Ovary (tissue), 10 donors: ENCODE measurements at places on chromosomes 5 and 9.
A peak's percentile ranks its signal among the peaks of the same experiment; 100 is the strongest.

DNA sequence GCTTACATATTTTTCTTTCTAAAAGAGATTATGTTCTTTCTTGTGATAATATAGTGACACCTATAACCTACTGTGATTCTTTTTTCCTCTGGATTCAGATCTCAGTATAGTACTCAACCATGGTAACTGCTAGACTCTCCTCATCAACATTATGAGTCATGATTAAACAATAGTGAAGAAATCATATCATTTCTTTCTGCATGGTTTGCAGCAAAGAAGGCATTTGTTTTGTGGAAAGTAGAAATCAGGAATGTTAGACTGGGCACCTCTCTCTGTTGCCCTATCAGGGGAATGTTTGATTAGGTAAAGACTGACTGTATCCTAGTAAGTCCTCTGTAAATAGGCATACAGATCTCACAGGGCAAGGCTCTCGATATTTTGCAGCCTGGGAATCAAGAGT is 25.6 kb upstream of the SMC2 start:
- no peaks in the 10 kb centered on the region for H3K27me3 ChIP-seq
- DNase-seq, result no peak
- no peak overlapping the region for H3K4me3 ChIP-seq
- H3K4me1 ChIP-seq, result no peaks in the 10 kb centered on the region

- no peaks in the 10 kb centered on the region for H3K36me3 ChIP-seq
- no peaks in the 10 kb centered on the region for H3K27me3 ChIP-seq
- H3K4me1 ChIP-seq, result peaks cover 6% of the 10 kb centered on the region
- peak overlapping the region; percentile 94 for H3K27ac ChIP-seq
- peak; percentile 30 for DNase-seq
These were observed 1.2 kb downstream of the FNBP1 start for GRCh38 chr9:130041648-130042405.

GRCh38 chr9:4069457-4070153 is 230.3 kb downstream of the GLIS3 start:
- DNase-seq, result no peak
- H3K36me3 ChIP-seq, result no peaks in the 10 kb centered on the region
- no peaks in the 10 kb centered on the region for H3K27me3 ChIP-seq
- H3K4me3 ChIP-seq, result no peak overlapping the region

GRCh38 chr5:77139001-77139400 is 51.9 kb upstream of the ZBED3 start:
- no peaks in the 10 kb centered on the region for H3K36me3 ChIP-seq
- H3K4me3 ChIP-seq, result no peak overlapping the region
- peak; percentile 21 for DNase-seq
- H3K27ac ChIP-seq, result no peak overlapping the region

DNA sequence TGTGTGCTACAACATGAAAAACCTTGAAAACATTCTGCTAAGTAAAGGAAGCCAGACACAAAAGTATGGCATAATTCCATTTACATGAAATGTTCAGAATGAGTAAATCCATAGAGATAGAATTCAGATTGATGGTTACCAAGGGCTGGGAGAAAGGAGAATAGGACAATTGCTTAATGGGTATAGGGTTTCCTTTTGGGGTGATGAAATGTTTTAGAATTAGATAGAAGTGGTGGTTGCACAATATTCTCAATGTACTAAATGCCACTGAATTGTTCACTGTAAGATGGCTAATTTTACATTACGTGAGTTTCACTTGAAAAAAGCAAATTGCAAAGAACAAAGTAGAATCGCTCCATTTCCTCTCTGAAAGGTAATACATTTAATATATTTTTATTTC is 43.0 kb upstream of the GAS1 start:
- H3K4me3 ChIP-seq, result no peak overlapping the region
- no peak for DNase-seq
- no peaks in the 10 kb centered on the region for H3K27me3 ChIP-seq
- no peaks in the 10 kb centered on the region for H3K36me3 ChIP-seq
- no peaks in the 10 kb centered on the region for H3K4me1 ChIP-seq
- H3K27ac ChIP-seq, result no peak overlapping the region

- H3K4me1 ChIP-seq, result peaks cover 6% of the 10 kb centered on the region
- no peak for DNase-seq
- H3K27me3 ChIP-seq, result no peaks in the 10 kb centered on the region
- no peak overlapping the region for H3K4me3 ChIP-seq
- H3K27ac ChIP-seq, result no peak overlapping the region
These were observed 1.4 kb downstream of the RNU6ATAC start for GRCh38 chr9:134162926-134163370.

- no peaks in the 10 kb centered on the region for H3K27me3 ChIP-seq
- H3K27ac ChIP-seq, result no peak overlapping the region
- no peak for DNase-seq
- H3K36me3 ChIP-seq, result no peaks in the 10 kb centered on the region
- H3K4me3 ChIP-seq, result no peak overlapping the region
These were observed 165.9 kb upstream of the OTULINL start for GRCh38 chr5:14415698-14416074.

- DNase-seq, result no peak
- H3K27ac ChIP-seq, result no peak overlapping the region
- no peaks in the 10 kb centered on the region for H3K36me3 ChIP-seq
- H3K4me3 ChIP-seq, result no peak overlapping the region
These were observed 20.9 kb downstream of the NCS1 start for GRCh38 chr9:130193103-130193502.
